Activated gamma-delta T cell treated with Interleukin-2 at 50 U/mL for 16 hours (primary cell): ENCODE measurements at places on chromosomes 3 and 15.

GRCh38 chr3:12302564-12302963 lies 13.7 kb downstream of the PPARG start:
- no peak for DNase-seq

- no peak for DNase-seq
These were observed 117.7 kb downstream of the CCNL1 start for GRCh38 chr3:157042226-157042625.

DNA sequence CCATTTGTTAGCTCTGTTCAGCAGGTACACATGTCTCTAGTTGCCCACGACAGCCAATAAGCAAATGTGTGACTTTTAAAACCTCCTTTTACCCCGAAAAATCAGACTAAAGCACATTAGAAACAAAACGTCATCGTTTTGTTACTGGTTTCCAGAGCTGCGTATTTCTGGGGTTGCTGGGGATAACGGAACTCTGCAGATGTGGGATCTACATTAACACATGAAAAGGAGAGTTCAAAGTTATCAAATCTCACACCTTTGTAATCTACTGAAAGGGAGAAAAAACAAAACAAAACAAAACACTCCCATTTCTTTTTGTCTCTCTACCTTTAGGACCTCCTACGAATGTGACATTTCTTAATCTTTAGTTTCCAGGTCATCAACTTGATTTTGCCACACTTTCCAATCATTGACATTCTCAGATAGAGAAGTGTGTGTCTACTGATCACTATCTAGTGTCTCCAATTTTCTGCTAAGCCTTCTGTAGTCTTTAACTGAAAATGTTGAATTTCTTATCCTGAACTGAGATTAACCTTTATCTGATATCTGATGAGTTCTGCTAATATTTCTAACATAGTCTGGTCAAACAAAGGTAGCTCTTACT lies 93.0 kb upstream of the TSPAN3 start:
- no peak for DNase-seq

- DNase-seq: no peak
These were observed 39.2 kb upstream of the MAPKBP1 start for GRCh38 chr15:41735046-41735445.

DNA sequence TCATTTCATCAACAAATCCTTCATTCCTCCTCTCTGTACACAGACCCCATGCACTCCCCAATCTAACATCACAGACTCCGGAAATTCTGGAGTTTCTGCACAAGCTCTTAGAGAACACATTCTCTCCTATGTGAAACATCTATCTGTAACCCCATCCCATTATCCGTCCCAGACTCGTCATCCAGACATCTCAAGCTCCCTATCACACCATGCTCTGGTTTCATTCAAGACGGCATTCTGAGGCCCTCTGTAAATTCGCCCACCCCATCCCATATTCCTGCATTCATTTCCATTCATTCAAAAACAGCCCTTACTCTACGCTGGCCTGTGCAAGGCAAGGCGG lies 575 bp downstream of the LEO1 start:
- no peak for DNase-seq

DNA sequence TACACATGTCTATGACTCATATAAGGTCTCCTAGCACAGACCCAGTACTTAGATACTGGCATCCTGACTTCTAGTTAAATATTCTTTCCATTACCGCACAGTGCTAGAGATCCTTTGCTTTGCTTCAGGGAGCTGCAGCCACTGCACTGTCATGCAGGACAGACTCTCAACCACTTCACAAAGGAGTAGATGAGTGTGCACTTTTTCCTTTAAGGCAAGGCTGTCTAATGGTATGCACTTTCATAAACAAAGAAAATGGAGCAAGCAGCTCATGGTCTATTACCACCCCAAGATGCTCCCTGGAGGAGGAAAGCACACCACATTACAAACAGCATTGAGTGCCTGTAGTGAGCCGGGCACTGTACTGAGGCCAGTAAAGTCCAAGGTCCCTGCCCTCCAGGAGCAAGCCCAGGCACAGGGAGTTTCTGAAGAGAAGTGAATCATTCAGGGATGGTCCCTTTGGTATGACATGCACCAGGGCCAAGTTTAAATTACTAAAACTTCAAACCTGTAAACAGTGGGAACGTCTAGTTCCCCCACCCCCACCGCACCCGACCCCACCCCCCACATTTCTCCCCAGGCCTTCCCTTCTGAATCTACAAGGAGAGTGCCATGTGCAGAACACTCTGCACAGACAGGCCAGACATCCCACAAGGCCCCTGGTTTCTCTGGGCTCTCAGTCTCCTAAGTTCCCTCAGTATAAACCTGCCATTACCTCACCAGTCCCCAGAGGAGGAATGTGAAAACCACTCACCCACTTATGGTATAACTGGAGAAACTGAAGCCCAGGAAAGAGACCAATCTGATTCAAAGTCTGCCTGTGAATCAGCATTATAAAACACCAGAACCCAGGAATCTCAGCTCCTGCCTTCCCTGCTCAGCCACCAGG lies 107.8 kb upstream of the BCL6 start:
- no peak for DNase-seq

- no peak for DNase-seq
These were observed 62.8 kb downstream of the FMN1 start for GRCh38 chr15:33131552-33132232.

DNA sequence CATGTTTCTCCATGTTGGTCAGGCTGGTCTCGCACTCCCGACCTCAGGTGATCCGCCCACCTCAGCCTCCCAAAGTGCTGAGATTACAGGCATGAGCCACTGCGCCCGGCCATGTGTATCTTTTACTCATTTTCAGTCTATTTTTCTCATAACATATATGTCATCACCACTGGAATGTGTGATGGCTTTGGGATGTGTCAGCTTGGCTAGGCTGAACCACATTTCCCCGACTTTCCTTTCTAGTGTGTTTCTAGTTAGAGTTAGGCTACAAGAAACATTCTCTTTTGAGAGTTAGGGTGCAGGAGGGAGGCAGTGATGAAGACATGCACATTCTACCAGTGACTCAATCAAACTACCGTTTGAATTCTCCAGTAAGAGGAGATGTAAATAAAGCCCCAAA lies 444.9 kb upstream of the THBS1 start:
- no peak for DNase-seq

- no peak for DNase-seq
These were observed 36.0 kb upstream of the PEX5L start for GRCh38 chr3:180072786-180073185.

- no peak for DNase-seq
These were observed 35.2 kb upstream of the SPATA12 start for GRCh38 chr3:57025237-57025636.

DNA sequence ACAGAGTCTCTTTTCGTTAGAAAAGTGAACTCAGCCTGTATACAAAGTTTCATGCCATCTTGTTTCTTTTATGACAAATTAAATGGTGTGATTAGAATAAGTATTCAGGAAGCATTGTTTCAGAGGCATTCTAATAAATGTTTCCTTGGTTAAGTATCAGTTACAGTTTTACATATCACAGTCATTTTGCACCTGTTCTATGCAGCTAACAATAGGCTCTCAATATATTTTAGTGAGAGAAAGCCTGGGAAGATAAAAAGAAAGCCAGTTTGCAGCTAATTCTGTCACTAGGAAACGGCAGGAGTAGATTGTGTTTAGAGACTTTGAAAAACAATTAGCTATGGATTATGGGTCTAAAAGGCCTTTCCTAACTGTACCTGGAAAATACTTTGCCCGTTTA lies 252.8 kb downstream of the ZIC1 start:
- DNase-seq: no peak

DNA sequence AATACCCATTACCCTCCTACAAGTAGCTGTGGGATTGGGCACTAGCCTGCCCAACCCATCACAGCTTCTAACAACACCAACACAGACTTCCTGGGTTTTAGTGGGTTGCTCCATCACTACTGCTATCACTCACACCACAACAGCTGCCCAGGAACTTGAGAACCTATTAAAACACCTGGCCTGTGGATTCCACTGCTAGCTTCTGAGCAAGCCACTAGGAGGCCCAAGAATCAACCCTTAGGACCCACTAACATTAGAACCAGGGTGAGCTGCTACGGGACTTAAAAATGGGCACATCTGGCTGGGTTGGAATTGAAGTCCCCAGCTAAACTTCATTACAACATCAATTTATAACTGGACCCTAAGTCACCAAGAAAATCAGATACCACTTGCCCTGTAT lies 113.2 kb upstream of the TP63 start:
- DNase-seq: no peak

DNA sequence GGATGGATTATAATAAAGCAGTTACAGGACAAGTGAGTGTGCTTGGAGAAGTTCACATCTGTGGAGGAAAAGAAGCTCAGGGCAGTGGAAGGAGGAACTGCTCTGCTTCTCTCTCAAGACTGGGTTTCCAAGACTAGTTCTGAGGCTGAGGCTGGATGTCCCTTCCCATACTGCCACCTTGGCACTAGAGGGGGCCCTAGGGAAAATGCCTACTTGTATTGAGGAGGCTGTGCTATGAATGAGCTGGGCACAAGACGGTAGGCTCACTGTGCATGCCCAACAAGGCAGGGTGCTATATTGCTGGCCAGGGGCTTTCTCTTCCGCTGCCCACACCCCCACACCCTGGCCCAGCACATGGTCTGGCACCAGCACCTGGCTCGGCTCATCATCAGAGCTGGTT lies 65.2 kb downstream of the SLCO2A1 start:
- no peak for DNase-seq

GRCh38 chr15:79310612-79310984 lies 314 bp upstream of the TMED3 start:
- DNase-seq: no peak

GRCh38 chr3:137348936-137349335 lies 391.2 kb downstream of the IL20RB start:
- no peak for DNase-seq

DNA sequence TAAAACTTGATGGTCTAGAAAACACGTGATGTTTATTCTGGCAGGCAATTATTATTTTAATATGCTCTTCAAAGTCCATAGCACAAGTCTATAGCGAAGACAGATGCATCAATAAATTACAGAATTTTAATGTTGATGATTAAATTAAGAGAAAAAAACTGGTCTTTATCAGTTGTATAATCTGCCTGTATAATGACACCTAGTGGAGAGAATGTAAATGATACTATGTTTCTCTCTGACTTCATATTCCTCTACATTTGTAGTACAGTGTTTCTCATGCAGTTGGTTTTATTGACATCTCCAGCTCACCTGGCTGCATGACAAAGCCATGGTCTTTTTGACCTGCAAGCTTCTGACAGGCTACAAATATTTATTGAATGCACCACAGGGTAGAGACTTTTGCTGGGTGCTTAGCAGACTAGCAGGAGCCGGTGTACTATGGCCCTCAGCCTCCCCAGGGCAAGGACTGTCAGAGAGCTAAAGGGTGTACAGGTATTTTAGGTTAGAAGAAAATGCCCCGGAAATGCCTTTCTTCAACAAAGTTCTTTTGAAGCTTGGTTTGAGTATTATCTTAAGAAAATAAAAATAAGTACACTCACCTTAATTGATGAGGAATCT lies 289.9 kb downstream of the GAP43 start:
- DNase-seq: no peak

- DNase-seq: no peak
These were observed 96.4 kb downstream of the ITPR1 start for GRCh38 chr3:4589475-4590097.

DNA sequence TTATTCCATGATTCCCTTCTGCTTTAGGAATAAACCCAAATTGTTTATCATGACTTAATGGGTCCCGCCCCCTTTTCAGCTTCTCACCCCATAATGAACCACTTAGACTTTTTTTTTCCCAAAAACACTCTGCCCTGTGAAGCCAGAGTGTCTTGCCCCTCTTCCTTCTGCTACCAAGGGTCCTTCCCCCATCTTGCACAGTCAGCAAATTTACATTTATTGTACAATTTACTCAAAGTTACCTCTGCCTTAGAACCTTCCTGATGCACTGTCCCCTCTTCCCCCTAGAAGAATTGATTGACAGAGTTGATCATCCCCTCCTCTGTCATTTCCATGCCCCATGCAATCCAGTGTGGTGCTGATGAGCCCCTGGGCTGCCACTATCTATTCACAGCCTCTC lies 101.5 kb upstream of the PPP2R3A start:
- no peak for DNase-seq

GRCh38 chr15:73052653-73053397 lies 562 bp downstream of the NEO1 start:
- DNase-seq: peak; percentile 24

- no peak for DNase-seq
These were observed 609 bp upstream of the UROC1 start for GRCh38 chr3:126517986-126518778.

DNA sequence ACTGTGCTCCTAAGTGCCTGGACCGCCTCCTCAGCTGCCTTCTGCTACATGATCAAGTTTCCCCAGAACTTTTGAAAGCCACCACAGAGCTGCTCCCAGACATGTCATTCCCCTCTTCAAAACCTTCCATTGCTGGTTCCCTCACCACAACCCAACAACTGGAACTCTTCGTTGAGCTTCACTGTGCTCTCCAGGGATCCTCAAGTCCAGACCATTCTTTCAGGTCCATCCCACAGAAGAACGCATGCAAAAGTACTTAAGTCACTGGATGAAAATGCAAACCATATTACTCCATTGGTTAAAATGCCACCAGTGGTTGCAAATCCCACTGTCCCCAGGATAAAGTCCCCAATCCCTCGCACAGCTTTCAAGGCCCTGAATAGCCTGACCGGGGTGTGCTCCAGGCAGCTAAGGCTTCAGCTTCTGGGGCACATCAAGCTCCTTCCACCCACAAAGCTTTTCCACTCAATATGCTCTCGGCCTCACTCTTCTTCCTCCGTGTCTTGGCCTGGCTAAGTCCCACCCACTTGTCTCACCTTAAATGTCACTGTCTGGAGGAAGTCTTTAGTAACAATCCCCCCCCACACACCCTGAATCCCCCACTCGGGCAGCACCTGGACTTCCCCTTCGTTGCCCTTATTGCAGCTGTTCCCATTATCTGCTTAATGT lies 84.8 kb downstream of the XXYLT1 start:
- DNase-seq: no peak

- DNase-seq: no peak
These were observed 181.2 kb downstream of the NECTIN3 start for GRCh38 chr3:111252779-111253178.

DNA sequence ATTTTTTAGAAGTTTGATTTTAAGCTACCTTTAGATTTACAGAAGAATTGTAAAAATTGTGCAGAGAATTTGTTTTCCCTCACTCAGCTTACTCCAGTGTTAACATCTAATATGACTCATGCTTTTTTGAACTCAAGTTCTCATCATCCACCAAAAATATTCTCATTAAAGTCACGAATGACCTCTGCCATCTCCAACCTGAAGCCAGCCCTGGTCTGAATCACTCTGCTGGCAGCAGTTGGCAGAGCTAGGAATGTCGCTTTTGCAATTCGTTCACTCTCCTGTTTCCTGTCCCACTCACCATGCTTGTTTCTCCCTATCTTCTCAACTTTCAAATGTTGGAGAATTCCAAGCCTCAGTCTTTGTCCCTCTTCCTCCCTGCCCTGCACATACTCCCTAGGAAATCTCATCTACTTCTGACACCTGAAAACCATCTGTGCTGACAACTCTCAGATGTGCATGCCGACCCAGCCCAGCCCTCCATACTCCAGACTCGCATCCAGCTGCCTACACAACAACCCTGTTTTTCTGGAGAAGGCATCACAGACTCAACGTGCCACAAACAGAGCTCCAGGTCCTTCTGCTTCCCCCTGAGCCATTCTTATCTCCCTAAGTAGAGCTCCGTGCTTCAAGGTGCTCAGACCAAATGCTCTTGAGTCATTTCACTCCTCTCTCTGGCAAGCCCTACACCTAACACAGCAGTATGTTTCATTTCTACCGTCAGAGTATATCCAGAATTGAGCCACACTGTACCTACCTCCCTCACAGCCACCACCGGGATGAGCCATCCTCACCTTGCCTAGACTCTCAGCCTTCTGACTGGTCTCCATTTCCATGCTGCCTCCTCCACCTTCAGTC lies 24.9 kb downstream of the PRR23E start:
- DNase-seq: no peak

GRCh38 chr3:177141899-177142646 lies 55.2 kb downstream of the TBL1XR1 start:
- no peak for DNase-seq
